ENCODE measurements at places on chromosomes 1 and 21.

- DNase-seq = no peak
These were observed 29.5 kb downstream of the PIK3R3 start for GRCh38 chr1:46102769-46103476.

GRCh38 chr1:194280463-194280862, 1094.0 kb upstream of the B3GALT2 start:
- no peak for DNase-seq

DNA sequence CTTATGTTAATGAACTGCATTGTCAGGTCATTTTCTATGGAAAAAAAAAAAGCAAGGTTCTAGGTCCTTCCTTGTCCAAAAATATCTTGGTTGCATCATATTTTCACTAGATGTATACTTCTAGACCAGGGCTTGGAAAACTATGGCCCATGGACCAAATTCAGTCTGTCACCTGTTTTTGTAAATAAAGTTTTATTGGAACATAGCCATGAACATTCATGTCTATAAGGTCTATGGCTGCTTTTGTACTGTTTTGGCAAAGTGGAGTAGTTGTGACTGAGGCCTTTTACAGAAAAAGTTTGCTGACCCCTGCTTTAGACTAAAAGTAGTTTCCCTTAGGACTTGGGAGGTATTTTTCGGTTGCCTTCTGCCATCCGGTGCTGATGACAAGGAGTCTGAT, 19.2 kb upstream of the PLA2G2E start:
- DNase-seq = no peak

- no peak for DNase-seq
These were observed 56.2 kb downstream of the STUM start for GRCh38 chr1:226604560-226605317.

GRCh38 chr1:171160639-171161354, 24.3 kb upstream of the FMO2 start:
- DNase-seq = no peak

DNA sequence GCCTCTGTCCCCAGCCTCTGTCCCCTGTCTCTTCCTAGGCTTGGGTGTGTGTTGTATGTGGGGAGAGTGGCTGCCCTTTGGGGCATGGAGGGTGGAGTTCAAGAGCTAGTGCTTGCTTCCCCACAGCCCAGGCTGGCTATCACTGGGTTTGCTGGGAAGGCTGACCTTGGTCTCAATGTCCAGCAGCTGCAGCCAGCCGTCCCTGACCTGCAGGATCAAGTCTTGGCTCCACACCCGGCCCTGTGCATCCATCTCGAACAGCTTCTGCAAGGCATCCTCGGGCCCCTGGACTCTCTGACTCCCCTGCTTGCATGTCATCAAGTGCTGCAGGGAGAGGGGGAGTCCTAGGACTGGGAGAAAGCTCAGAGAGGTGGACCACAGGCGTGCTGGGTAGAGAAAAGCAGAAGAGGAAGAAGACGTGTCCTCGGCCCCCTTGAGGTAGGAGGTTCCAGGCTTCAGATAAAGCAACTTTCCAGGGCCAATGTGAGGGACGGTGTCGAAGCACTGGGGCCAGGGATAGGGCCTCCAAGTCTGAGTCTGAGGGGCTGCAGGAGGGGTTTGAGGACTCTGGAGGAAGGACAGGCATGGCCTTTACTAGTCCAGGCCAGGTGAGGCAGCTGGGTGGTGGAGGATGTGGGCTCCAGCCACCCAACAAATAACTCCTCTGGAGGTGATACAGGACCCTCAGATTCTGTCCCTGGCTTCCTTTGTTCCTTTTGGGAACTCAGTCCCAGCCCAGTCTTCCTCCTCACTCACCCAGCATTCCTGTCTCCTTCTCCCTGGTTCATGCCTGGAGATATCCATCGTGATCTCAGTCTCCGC, 4.0 kb downstream of the EPS8L3 start:
- DNase-seq = no peak

DNA sequence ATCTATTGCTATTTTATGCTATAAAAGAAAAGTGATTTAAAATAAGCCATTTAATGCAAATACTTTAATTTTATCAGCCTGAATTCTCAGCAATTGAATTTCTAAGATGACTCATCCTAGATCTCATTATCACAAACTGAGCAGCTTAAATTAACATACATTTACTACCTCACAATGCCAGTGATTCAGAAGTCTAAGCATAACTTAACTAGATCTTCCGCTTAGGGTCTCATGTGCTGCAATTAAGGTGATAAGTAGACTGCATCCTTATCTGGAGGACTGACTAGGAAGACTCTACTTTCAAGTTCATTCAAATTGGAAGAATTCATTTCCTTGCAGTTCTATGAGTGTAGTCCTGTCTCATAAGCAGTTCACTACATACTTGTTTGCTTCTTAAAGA, 286.6 kb downstream of the COL11A1 start:
- DNase-seq = no peak

DNA sequence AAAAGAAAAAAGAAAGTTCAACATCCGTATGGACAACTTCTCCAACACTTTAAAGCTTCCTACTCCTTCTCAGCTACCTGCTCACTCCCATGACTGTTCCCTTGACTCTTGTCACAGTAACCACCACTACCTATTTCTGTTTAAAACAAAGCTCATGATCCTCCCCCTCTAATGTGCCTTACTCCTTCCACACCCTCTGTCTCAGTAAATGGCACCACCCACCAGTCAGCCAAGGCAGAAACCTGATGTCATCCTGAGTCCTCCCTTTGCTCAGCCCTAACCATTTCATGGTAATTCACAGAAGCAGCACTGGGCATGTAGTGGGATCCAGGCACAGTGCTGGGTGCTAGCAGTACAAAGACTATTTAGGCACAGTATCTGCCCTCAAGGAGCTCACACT, 63.0 kb upstream of the PPM1J start:
- no peak for DNase-seq

GRCh38 chr1:39695016-39695415, 3.8 kb upstream of the HPCAL4 start:
- no peak for DNase-seq

GRCh38 chr1:241513378-241513777, 6.2 kb downstream of the FH start:
- DNase-seq = no peak

DNA sequence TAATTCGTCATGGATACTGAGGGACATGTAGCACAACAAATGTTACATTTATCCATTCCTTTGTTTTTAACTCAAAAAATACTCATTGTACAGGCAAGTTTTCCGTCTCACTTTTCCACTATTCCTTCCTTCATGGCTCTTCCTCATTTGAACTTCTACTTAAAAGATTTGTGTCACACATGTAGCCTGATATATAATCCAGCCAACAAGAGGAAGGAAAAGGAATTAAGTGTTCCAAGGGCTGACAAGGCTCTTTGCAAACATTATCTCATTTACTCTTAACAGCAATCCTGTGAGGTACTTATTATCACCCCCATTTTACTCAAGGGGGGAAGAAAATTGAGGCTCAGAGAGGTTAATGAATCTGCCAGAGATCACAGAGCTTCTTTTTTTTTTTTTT, 22.9 kb downstream of the CD244 start:
- no peak for DNase-seq

DNA sequence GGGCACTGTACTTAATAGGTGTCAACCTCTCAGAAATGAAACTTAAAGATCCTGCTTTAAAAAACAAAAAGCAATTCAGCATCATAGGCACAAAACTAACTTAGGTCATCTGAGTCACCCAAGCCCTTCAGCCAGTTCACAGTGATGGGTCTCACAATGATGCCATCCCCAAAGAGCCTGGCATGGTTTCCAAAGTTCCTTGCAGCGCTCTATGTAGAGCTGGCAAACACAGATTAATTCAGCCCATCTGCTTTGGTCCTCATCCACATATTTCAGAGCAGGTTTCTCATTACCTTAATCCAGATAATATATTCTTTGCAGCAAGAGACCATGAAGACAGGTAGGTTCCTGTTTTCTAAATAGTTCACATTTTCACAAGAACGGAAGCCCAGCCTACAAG, 14.6 kb upstream of the PLA2G2C start:
- no peak for DNase-seq

DNA sequence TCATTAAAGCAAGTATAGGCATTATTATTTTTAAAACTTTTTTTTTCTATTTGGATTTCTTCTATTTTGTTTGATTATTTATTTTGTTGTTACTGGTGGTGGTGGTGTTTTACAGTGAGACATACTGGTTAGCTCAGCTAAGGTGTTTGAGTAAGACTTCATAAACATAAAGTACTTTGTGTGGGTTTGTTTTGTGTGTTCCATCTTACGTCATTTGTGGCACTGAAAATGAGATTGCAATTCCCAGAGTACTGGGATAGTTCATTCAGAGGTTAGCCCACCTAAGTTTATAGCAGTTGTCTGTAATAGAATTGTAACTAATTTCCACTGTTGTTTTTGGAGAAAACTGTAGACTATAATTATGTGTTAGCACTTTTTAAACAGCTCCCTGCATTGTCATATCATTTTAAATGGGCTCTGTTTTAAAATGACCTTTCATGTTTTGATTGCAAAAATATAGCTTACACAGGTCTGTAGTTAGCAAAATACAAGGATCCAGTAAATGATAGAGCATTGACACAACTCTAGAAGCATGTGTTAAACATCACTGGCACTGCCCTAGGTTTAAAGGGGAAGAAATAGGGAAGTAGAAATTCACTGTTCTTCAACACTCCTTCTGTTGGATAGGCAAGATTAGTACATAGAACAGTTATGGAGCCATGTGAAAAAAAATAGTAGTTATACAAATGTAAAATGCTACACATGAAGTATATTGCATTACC, 171.7 kb downstream of the NFIA start:
- no peak for DNase-seq

DNA sequence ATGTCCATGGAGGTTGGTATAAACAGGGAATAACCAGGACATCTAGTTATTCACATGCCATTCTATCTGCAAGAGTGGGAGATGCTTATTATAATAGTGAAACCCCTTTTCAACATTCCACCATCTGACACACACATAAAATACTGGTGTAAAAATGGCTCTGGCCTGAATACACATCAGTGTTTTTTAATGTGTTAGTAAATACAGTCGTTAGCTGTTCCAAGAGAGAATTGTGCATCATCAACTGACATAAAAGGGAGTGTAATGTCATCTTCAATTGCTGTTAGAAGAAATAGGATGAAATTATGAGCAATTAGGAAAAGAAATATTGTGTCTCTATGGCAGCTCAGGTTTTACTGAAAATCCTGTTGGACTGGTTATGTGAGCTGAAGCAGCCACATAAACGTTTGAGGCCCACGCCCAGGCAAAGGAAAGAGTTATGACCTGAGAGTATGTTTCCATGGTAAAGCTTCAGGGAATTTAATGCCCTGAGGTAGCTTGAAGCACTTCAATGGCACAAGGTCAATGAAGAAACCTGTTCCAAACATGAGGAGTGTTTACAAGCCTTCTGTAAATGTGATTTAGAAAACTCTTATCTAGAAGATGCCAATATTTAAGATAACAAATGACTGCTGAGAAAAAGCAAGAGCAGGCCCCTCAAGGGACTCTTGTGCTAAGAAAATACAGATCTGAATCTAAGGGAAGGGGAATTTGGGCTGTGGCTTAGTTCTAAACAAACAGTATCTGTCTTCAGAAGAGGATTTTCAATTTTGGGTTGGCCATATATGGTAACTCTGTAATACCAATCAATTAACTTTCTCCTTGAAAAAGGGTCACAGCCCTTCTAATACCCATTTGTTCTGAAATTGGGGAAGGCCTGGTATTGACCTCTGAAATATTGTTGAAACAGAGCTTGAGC, 384.3 kb downstream of the SEC16B start:
- DNase-seq = no peak

Data from hematopoietic multipotent progenitor cell treated with erythropoietin and hydrocortisone succinate and interleukin-3 and kit ligand, for 15 days (in vitro differentiated cells).